AG09309 (cell line): ENCODE measurements at places on chromosomes 12 and 14.

- no peak for DNase-seq
Measured at GRCh38 chr14:103725739-103726395, 10.3 kb downstream of the ZFYVE21 start.

DNA sequence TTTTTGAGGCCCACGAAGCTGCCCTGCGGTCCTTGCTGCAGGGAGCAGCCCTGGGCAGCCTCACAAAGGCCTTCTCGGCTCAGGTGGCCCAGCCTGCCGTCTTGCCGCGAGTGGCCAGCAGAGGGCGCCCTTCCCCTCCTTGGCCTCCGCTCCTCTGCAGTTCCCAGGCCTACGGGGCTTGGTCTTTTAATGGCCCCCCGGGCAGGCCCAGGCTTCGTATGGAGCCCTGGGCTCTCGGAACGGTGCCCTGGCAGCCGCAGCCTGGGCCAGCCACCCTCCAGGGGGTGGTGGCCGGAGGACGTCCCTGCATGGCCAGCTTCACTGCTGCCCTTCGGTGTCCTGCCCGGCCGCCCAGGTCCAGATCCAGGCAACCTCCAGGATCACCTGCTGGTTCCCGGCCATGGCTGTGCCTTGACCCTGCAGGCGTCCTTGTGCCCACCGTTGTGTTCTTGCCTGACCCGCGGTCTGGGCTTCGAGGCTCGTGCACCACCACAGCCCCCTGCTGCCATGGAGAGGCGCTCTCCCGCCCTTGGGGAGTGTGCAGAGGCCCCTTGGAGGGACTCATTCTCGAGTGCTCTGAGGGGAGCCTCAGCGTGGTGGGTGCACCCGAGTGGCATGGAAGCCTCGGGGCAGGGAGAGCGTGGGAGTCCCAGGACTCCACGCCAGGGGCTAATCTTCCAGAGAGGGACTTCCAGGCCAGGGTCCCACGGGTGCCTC, 9.4 kb downstream of the ASPG start:
- DNase-seq = no peak

DNA sequence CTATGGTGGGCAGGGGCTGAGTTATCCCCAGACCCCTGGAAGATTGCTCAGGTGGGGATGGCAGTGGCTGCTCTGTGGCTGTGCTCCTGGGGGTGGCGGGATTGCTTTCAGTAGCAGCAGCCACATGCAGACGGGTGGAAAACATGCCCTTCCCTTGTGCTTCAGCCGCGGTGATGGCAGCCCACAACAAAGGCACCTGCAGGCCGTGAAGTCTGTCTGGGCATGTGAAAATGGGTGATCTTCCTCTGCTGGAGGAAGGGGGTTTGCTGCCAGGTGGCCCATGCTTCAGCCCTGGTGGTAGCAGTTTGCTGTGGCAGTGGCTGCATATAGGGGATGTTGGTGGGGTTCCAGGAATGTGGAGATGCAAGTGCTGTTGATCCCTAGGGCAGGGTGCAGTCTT, 326.2 kb upstream of the RGS6 start:
- no peak for DNase-seq

DNA sequence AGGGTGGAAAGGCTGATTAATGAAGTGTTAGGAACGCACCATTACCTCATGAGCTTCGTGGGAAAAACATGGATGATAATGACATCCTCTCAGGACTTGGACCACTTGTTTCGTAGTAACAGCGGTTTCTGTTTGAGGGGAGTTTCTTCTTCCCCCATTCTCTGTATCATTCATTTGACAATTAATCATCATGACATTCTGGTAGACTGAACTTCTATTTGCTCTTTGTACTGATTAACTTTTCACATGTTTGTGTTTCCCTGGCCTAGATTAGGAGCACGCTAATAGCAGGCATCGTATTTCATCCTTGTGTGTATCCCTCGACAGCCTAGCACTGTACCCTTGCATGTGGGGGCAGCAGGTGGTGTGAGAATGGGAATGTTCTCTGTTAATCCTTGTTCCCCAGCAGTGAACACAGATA, 8.0 kb downstream of the LRRC74A start:
- no peak for DNase-seq

DNA sequence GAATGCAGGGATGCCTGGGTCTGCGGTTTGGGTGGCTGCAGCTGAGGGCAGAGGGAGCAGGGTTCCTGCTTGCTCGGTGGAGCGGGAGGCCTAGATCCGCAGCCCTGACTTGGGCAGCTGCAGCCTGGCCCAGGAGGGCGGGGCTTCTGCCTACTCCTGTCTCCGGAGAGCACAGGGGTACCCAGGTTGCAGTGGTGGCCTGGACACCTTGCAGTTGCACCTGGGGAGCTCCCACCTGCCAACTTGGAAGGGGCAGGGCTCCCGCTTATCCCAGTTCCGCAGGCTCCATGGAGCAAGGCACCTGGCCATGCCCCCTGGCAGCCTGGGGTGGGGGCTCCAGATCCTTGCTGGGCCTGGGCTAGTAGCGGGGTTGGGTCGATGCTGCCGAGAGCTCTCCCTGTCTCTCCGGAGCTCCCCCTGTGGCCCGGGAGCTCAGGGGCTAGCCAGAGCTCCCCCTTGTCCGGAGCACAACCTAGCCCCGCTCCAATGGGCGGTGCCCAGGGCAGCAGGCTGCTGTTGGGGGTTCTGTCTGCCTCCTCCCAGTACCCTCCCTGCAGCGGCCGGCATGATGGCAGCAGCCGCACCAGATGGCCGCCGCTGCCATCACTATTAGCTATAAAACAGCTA, 136.4 kb downstream of the PTPRR start:
- no peak for DNase-seq

DNA sequence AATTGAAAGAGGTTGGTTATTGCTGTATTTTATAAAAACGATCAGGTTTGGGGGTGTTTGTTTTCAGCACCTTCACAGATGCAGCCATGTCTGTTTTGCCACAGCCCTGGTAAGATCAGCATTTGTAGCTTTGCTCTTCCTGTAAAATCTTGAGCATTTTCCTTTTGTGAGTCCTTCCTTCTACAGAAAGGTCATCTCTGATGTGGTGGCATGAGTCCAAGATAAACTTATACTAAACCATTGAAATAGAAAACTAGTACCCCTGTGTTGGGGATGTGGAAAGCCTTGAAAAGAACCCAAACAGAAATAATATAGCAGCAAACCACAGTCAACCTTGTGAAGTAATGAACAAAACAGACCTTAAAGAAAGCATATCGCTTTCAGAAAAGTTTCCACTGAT, 85.5 kb downstream of the TGFB3 start:
- no peak for DNase-seq

- no peak for DNase-seq
Measured at GRCh38 chr14:63614679-63615363, 26.9 kb downstream of the WDR89 start.

- no peak for DNase-seq
Measured at GRCh38 chr14:94050231-94050880, 24.2 kb downstream of the OTUB2 start.
